ENCODE measurements at places on chromosomes 13 and 19. TPM values are rescaled to one million over a fixed set of nuclear protein-coding genes. Genes with fewer than 3 reads are reported as not detected.

Gene NLRP9
- not detected for polyA plus RNA-seq

Gene ZNF439
- 2.0 TPM for polyA plus RNA-seq

DNA sequence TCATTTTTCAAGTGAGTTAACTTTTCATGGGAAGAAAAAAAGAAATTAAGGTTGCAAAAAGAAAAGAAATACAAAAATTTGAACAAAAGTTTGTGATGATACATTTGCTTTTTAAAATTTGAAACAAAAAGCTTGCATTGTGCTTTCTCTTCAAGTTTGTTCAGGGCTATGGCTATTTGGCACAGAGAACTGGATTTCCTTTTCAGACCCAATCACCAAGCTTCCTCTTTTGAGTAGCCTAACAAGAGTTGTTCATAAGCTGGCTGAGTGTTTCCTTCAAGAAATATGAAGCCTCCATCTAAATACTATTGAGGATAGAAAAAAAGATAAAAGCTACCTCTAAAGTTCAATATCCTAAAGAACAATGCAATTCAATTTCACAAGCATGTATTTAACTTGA lies 787.8 kb downstream of the LIG4 start:
- no peak for DNase-seq
- no peak overlapping the region for H3K27ac ChIP-seq
- no peak overlapping the region for H3K4me3 ChIP-seq
- H3K36me3 ChIP-seq = no peaks in the 10 kb centered on the region
- H3K27me3 ChIP-seq = peaks cover 1% of the 10 kb centered on the region

DNA sequence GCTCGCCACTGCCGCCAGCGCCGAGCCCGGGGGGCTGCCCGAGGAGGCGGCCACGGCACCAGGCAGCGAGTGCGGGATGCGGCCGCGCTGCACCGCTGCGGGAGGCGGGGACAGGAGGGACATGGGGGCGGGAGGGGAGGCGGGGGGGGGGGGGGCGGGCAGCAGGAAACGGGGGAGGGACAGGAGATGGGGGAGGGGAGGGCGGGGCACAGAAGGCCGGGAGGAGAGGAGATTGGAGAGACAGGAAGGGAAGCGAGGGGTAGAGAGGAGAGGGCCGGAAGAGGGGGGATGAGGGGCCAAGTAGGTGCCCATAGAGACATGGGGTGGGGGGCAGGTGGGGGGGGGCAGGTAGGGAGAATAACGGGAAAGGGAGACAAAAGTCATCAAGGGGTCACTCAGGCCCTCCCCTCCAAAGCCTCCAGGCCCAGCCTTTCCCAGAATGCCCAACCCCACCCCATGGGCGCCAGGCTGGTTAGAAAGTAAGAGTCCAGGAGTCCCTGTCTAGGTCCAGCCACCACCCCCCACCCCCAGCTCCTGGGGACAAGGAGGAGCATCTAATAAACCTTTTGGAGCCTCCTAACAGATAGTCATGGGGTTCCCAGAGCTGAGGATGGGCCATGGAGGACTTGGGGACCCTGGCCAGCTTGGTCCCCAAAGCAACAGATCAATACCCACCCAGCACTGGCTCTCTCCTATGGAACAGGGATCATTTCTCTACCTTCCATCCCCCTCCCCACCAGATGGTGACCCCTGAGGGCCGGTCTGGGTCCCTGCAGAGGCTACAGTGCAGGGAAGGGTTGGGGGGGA lies 9.5 kb downstream of the NR2F6 start:
- peak overlapping the region; percentile 21 for H3K4me3 ChIP-seq
- no peaks in the 10 kb centered on the region for H3K27me3 ChIP-seq
- no peaks in the 10 kb centered on the region for H3K36me3 ChIP-seq
- no peak for DNase-seq
- peaks cover 10% of the 10 kb centered on the region for H3K4me1 ChIP-seq
- H3K27ac ChIP-seq = no peak overlapping the region

DNA sequence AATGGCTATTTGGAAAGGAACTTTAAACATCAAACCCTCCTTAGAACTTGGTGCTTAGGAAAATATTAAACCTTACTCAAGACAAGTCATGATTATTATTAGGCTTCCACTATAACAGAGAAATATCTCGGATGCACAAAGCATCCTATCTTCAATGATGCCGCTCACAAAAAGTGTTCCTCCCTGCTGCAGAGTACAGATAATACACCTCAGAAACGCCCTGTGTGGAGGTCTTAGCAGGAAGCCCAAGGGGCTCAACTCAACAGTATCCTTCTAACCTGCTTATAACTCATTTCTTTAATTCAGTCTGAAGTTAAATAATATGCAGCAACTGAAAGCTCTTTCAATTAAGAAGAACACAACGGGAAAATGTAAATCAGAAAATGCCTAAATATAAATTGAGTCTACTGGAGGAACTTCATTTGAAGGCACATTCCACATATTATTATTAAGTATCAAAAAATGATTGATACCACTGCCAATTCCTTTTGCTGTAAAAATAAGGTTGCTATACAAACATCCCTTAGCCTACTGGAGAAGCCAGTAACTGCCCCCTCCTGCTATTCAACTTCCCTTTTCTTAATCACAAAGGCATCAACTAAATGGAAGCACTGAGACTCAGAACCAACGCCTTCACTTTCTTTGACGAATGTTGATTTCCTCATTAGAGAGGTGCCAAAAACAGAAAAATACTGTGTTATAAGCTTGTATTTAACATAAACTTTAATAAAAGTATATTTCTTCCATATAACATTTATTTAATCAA lies 12.0 kb downstream of the ELF1 start:
- H3K36me3 ChIP-seq = peaks cover 1% of the 10 kb centered on the region
- H3K4me1 ChIP-seq = peaks cover 74% of the 10 kb centered on the region

GRCh38 chr13:84985860-84986259 lies 813.4 kb downstream of the SLITRK6 start:
- H3K4me1 ChIP-seq = no peaks in the 10 kb centered on the region
- H3K4me3 ChIP-seq = no peak overlapping the region
- DNase-seq = no peak
- H3K27me3 ChIP-seq = no peaks in the 10 kb centered on the region
- no peaks in the 10 kb centered on the region for H3K36me3 ChIP-seq

GRCh38 chr13:42574435-42575311 lies 721 bp downstream of the TNFSF11 start:
- no peaks in the 10 kb centered on the region for H3K36me3 ChIP-seq
- DNase-seq = peak; percentile 58
- peak overlapping the region; percentile 84 for H3K4me3 ChIP-seq
- peak overlapping the region; percentile 73 for H3K27ac ChIP-seq
- peaks cover 45% of the 10 kb centered on the region for H3K4me1 ChIP-seq

Data from immature natural killer cell (primary cell).